T-helper 17 cell (primary cell): ENCODE measurements at places on chromosomes 3 and 15. TPM values are rescaled to one million over a fixed set of nuclear protein-coding genes. Genes with fewer than 3 reads are reported as not detected.

DNA sequence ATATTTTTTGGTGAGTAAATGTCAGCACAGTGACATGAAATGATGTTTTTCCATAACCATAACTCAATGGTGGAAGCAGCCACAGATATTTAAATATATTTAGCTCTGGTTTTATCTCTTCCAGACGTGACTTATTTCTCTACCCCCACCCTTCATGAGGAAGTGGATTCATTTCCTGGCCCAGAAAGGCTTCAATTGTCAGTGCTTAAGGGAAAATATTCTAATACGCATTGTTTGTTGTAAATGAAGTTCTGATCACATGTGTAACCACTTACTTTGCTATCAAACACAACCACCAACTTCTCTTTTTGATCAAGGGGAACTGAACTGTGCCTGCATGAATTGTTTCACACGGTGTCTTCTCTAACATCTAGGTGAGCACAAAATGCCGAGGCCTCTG is 14.0 kb downstream of the CLDN16 start:
- H3K4me3 ChIP-seq = no peak overlapping the region
- H3K27ac ChIP-seq = no peak overlapping the region
- no peaks in the 10 kb centered on the region for H3K4me1 ChIP-seq
- DNase-seq = no peak
- no peaks in the 10 kb centered on the region for H3K36me3 ChIP-seq

IL12A gene
- total RNA-seq = 1.7 TPM

PLA2G4E gene
- not detected for total RNA-seq

LTK gene
- 74.6 TPM for total RNA-seq

MUC20 gene
- 13.2 TPM for total RNA-seq
